Esophagus squamous epithelium (tissue), 5 donors: ENCODE measurements at places on chromosomes 7 and 10. TPM values are rescaled to one million over a fixed set of nuclear protein-coding genes. Genes with fewer than 3 reads are reported as not detected.

GRCh38 chr10:85791818-85792532, 574.6 kb downstream of the GRID1 start:
- DNase-seq, result no peak

GRCh38 chr7:87416682-87417587, 58.5 kb downstream of the ABCB4 start:
- DNase-seq, result no peak

GRCh38 chr7:80106498-80107113, 28.0 kb upstream of the GNAI1 start:
- no peak for DNase-seq

DNA sequence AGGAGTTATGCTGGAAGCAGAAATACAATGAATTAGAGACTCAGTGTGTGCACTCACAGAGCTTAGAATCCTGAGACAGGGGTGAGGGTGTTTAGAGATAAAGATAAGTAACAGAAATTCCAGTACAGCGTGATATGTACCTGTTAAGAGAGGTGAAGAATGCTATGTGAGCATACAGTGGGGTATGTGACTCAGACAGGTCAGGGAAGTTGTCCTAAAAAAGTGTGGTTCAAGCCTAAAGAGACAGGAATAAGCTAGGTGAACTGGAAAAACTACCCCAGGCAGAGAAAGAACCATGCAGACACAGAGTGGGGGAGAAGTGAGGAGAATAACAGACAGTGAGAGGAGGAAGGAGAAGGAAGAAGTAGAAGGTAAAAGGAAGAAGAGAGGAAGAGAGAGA, 8.6 kb downstream of the SMIM30 start:
- no peak for DNase-seq

- no peak for DNase-seq
These were observed 41.6 kb upstream of the LHFPL3 start for GRCh38 chr7:104286839-104287238.

Gene CRYGN
- total RNA-seq, result not detected
